ENCODE measurements at places on chromosomes 1 and 21.

- no peak for DNase-seq
Observed at GRCh38 chr1:184954232-184954995, 19.9 kb downstream of the NIBAN1 start.

GRCh38 chr1:6460301-6461050, 5.5 kb downstream of the TNFRSF25 start:
- peak; percentile 68 for DNase-seq

DNA sequence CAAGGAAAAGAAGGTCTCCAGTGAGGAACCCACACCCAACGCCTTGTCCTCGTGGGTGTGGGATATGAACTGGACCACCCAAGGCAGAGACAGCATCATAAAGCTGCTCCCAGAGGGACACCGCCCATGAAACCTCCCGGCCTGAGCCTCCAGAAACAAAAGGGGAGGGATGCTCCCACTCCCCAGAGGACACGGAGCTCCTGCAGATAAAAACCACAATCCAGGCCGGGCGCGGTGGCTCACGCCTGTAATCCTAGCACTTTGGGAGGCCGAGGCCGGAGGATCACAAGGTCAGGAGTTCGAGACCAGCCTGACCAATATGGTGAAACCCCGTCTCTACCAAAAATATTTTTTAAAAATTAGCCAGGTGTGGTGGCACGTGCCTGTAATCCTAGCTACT, 66.4 kb downstream of the CHD5 start:
- DNase-seq = no peak

DNA sequence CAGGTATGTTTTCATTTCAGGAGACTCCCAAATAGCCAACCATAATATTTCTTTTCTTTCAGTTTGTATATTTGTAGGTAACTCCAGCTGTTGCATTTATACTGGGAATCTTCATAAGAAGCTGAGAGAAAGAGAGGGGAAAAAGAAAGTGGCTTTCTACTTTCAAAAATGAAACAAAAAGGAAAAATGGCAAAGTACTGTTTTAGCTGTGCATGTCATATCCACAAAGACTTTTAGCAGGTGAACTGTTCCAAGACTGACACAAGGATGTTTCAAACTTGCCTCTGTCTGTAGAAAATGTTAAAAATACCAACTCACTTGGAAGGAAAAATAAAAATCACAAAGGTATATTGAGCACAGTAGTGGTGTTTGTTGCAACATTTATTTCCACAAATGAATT, 41.9 kb upstream of the CACYBP start:
- DNase-seq = no peak

GRCh38 chr1:214609692-214610091, 6.7 kb downstream of the CENPF start:
- no peak for DNase-seq

DNA sequence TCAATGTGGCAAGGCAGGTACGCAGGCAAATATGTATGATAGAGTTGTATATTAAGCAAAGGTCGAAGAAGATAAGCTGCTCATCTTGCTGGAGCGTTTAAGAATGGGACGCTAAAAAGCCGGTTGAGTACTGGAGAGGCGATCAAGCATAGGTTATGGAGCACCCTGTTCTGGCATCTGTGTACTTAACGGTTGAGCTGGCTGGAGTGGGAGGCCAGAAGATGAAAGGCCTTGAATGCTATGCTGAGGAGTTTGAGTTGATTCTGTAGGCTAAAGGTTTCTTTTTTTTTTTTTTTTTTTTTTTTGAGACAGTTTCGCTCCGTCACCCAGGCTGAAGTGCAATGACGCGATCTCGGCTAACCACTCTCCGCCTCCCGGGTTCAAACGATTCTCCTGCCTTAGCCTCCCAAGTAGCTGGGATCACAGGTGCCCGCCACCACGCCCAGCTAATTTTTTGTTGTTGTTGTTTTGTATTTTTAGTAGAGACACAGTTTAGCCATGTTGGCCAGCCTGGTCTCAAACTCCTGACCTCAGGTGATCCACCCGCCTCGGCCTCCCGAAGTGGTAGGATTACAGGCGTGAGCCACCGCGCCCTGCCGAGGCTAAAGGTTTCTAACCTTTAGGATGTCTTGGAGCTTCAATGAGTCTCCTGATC, 850 bp upstream of the KHDC4 start:
- DNase-seq = no peak

DNA sequence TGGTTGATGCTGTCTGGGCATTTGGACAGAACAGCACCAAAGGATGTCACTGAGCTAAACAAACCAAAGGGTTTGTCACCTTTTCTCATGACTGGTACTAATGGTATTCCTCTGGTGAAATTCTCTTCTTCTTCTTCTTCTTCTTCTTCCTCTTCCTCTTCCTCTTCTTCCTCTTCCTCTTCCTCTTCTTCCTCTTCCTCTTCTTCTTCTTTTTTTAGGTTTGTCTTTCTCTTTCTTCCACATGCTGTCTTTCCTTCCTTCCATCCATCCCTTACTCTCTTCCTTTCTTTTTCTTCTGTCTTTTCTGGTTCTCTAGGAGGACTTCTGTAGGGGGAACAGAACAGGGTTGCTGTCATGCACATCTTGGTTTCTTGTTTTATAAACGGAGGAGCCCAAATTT, 9.3 kb upstream of the IGFN1 start:
- no peak for DNase-seq

- DNase-seq = no peak
Observed at GRCh38 chr1:182478238-182478637, 28.3 kb downstream of the RGSL1 start.
